MCF 10A (cell line): ENCODE measurements at places on chromosomes 2 and 18. TPM values are rescaled to one million over a fixed set of nuclear protein-coding genes. Genes with fewer than 3 reads are reported as not detected.

DNA sequence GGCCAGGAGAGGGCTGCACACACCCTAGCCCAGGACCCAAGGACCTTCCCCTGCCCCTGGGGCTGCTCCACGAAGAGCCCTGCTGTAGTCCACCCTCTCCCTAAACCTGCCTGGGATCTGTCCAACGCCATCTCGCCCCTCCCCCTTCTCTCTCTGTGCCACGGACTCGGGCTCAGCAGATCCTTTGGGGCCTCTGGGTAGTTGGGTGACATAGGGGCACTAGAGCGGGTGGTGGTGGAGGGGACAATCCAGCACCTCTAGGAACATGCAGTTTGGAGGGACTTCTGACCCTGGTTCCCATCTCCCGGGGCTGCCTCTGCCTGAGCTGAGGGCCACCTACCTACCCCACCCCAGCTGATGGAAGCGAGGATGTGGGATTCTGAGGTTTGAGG is 7.3 kb upstream of the CRYBA2 start:
- no peak overlapping the region for H3K27ac ChIP-seq
- H3K4me1 ChIP-seq, result peaks cover 15% of the 10 kb centered on the region
- DNase-seq, result no peak

GRCh38 chr2:157441072-157441454 is 2.8 kb downstream of the CYTIP start:
- H3K36me3 ChIP-seq, result no peaks in the 10 kb centered on the region
- H3K4me3 ChIP-seq, result peak overlapping the region; percentile 11
- peak overlapping the region; percentile 25 for H3K27ac ChIP-seq
- no peaks in the 10 kb centered on the region for H3K27me3 ChIP-seq

- peaks cover 6% of the 10 kb centered on the region for H3K4me1 ChIP-seq
- peaks cover 27% of the 10 kb centered on the region for H3K36me3 ChIP-seq
- no peak overlapping the region for H3K27ac ChIP-seq
These were observed 53.5 kb downstream of the SEPTIN10 start for GRCh38 chr2:109560265-109560664.

GRCh38 chr2:239226677-239227581 is 173.9 kb downstream of the HDAC4 start:
- no peak for DNase-seq
- no peak overlapping the region for H3K4me3 ChIP-seq
- peak overlapping the region; percentile 37 for H3K27ac ChIP-seq
- H3K27me3 ChIP-seq, result no peaks in the 10 kb centered on the region
- no peaks in the 10 kb centered on the region for H3K4me1 ChIP-seq

GRCh38 chr2:172639823-172640222 is 83.9 kb downstream of the PDK1 start:
- no peaks in the 10 kb centered on the region for H3K27me3 ChIP-seq
- DNase-seq, result peak; percentile 42
- H3K4me1 ChIP-seq, result peaks cover 16% of the 10 kb centered on the region
- H3K27ac ChIP-seq, result no peak overlapping the region
- H3K4me3 ChIP-seq, result no peak overlapping the region

DNA sequence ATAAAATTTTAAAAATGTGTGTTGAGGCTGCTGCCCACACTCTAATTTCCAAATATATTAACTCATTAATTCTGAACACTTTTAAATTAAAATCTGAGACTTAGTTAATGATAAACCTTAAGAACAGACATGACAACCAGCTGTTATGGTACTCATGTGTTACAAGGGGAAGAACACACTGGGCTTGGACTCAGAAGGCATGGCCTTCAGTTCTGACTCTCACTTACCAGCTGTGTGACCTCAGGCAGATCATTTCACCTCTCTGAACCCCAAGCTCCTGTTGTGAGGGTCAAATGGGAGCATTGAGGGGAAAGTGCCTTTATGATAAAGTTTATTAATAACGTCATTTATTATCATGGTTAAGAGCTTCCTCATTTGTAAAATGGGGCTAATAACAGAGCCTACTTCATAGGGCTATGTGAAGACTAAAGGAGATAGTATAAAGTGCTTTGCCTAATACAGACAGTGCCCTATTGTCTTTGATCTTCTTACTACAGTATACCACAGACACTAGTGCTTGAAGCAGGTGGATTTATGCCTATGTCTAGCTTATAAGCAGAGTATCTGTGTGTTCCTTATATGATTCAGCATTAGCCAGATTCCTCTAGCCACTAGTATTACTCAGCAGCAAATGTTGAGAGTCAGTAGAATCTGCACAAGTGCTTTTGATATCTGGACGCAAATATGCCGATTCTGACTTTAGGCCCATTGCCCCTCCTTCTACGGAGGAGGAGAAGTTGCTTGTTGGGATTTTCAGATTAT is 99.6 kb downstream of the SGPP2 start:
- H3K27me3 ChIP-seq, result no peaks in the 10 kb centered on the region
- no peak for DNase-seq
- no peak overlapping the region for H3K4me3 ChIP-seq
- no peak overlapping the region for H3K27ac ChIP-seq
- peaks cover 84% of the 10 kb centered on the region for H3K36me3 ChIP-seq

GRCh38 chr18:5415665-5416064 is 120.1 kb upstream of the ZBTB14 start:
- H3K27me3 ChIP-seq, result peaks cover 31% of the 10 kb centered on the region
- H3K27ac ChIP-seq, result no peak overlapping the region
- no peaks in the 10 kb centered on the region for H3K4me1 ChIP-seq
- DNase-seq, result no peak
- H3K4me3 ChIP-seq, result no peak overlapping the region

DNA sequence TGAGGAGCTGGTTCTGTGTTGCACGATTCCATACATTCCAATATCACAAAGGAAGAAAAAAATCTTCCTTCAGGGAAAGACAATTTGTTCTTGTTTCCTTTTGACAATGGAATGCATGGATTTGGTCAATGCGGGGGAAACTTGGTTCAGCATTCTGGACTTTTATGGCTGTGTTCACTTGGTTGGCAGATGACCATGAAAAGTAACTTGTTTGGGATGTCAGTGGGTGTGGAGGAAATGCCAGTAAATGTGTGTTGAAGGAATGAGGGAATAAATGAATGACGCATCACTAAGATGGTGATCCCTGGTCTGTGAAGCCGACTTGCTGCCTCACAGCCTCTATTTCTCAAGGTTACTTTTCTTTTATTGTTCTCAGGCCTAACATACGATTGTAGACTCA is 53.7 kb downstream of the THUMPD2 start:
- no peak overlapping the region for H3K4me3 ChIP-seq
- DNase-seq, result no peak
- peaks cover 3% of the 10 kb centered on the region for H3K36me3 ChIP-seq
- H3K27ac ChIP-seq, result no peak overlapping the region
- no peaks in the 10 kb centered on the region for H3K27me3 ChIP-seq

DNA sequence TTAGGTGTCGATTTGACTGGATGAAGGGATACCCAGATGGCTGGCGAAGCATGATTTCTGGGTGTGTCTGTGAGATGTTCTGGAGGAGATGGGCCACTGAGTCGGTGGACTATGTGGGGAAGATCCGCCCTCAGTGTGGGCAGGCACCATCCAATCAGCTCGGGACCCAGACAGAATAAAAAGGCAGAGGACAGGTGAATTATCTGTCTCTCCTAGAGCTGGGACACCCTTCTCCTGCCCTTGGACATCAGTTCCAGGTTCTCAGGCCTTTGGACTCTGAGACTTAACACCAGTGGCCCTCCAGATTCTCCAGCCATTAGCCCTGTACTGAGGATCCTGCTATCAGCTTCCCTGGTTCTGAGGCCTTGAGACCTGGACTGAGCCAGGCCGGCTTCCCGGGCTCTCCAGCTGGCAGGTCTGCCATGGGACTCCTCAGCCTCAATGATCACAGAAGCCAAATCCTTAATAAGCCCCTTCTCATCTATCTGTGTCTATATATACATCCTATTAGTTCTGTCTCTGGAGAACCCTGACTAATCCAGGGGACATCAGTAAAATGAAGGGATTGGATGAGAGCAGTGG is 11.7 kb downstream of the PROC start:
- H3K4me1 ChIP-seq, result no peaks in the 10 kb centered on the region
- H3K36me3 ChIP-seq, result no peaks in the 10 kb centered on the region
- H3K27ac ChIP-seq, result no peak overlapping the region
- no peaks in the 10 kb centered on the region for H3K27me3 ChIP-seq
- DNase-seq, result no peak

The RUFY4 gene
- not detected in 2 replicates for total RNA-seq

The GTF2A1L gene
- not detected in 2 replicates for total RNA-seq

The B3GNT7 gene
- total RNA-seq, result not detected in 2 replicates
